Activated naive CD4-positive, alpha-beta T cell (primary cell): ENCODE measurements at places on chromosomes 2 and 18.

- DNase-seq: no peak
Measured at GRCh38 chr2:73970850-73971471, 13.7 kb upstream of the TET3 start.

DNA sequence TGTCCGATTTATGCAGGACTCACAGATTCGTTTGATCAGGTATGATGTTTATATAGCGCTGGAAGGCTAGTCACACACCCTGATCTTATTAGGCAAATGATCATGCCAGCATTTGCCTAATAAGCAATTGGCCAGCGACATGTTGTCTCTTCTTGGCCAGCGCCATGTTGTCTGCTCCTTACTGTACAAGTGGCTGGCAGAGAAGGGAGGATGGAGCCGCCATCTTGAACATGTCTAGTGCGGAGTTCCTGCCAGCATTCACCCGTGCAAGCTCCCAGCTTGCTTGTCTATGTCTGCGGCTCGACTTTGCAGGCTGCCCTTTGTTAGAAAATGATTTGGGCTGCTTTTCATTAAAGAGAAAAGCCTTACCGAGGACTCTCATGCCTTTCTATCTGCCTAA, 106.3 kb downstream of the TFCP2L1 start:
- DNase-seq: no peak

DNA sequence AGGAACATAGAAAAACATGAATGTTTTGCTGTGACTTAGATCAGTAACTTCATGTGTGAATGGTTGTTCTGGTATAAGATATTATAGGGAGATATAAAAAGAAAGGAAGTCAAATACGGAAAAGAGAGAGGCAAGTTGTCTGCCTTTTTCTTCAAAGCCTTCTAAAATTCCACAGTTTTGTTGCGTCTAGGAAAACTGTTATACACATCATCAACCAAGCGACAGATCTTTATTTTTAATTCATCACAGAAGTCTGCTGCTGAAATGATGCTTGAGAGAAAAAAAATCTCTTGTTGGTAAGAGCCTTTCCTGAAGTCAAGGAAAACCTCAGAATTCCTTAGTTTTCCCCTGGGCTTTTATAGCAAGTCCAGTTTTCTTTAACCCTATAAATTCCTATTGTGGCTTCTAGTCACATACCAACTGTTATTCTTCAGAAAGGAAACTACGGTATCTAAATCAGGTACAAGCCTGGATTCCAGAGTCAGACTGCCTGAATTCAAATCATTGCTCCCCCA, 36.3 kb upstream of the TANC1 start:
- no peak for DNase-seq

GRCh38 chr2:9973690-9974089, 22.2 kb downstream of the GRHL1 start:
- DNase-seq: no peak

GRCh38 chr18:77977331-77977730, 727.7 kb downstream of the GALR1 start:
- no peak for DNase-seq

DNA sequence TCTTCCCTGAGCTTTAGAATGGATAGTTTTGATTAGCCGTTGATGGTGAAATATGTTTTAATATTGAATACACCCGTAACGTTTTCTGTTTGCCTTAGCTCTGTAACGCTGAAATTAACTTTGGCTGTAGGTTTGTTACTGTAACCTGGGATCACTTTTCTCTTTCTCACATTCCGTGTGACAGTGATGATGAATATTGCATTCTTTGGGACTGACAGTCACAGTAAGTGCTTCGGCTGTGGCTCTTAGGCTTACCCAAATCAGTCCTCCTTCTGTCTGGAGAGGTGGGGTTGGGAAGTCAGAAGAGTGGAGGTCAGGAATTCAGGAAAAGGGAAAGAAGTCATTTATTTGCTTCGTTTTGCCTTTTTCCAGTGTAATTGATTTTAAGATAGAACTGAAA, 18.0 kb downstream of the RMC1 start:
- no peak for DNase-seq

DNA sequence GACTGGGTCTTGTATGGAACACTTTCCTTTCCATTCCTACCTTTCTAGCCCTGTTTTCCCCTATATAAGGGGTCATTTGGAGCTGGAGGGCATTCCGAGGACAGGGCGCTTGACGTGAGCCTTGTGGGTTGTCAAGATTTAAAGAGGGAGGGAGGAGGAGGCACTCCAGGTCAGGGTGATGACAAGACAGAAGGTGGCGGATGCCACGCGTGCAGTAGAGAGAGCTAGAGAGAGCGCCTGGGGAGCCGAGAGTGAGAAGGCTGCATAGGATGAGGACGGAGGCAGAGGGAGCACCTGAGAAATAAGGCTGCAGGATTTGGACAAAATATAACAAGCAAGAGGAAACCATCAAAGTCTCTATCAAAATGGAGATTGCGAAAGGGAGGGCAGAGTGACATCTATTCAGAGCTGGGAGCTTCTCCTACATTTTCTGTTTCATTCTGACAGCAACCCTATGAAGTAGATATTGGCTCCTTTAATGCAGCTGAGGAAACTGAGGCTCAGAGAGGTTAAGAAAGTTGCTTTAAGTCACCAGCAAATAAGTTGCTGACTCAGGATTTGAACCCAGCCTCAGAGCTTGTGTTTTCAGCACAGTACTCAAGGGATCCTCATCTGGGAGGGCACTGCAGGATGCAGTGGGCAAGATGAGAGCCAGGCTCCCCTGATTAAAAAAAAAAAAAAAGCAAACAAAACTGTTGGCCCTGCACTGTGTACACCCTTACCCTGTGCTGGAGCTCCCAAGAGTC, 124.2 kb downstream of the MRO start:
- no peak for DNase-seq

- no peak for DNase-seq
Measured at GRCh38 chr2:128306931-128307460, 11.7 kb downstream of the HS6ST1 start.

DNA sequence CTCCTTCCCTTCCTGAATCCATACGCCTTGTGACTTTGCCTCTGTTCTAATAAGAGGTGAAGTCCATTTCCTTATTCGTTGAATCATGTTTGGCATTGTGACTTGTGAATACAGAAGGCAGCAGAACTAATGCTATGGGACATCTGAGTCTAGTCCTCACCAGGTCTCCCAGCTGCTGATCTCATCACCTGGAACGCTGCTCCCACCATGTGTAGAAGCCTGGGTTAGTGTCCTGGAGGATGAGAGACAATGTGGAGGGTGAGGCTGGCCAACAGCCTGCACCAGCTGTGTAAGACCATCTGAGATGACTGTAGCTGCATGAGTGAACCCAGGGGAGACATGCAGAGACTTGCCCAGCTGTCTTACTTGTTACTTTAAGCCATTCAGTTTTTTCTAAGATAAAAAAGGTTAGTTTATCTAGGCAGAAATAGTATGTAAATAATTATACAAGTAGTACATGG, 3.5 kb upstream of the HAAO start:
- no peak for DNase-seq

GRCh38 chr18:77056344-77057005, 76.1 kb downstream of the MBP start:
- no peak for DNase-seq

- no peak for DNase-seq
Measured at GRCh38 chr2:87403893-87404175, 344.1 kb upstream of the PLGLB2 start.

GRCh38 chr18:36035253-36035652, 32.1 kb downstream of the RPRD1A start:
- DNase-seq: no peak

GRCh38 chr18:23519734-23520133, 16.4 kb downstream of the RMC1 start:
- DNase-seq: no peak

DNA sequence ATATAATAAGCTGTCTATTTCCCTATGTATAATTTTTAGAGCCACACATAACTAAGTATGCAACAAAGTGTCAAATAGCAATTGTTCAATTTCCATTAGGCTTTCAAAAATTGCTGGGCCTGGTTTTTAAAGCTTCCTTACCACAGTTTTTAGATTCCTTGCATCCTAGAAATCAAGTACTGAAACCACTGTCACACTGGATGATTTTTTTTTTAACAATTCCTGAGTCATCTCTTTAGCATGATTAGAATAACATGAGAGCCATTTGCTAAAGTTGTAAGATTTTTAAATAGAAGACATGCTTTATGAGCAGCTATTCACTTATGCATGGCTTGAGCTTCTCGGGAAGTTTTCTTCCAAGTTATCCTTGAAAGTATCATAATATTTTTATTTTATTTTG, 319.5 kb upstream of the NXPH2 start:
- DNase-seq: no peak

- no peak for DNase-seq
Measured at GRCh38 chr2:32377928-32378327, 21.1 kb downstream of the BIRC6 start.

DNA sequence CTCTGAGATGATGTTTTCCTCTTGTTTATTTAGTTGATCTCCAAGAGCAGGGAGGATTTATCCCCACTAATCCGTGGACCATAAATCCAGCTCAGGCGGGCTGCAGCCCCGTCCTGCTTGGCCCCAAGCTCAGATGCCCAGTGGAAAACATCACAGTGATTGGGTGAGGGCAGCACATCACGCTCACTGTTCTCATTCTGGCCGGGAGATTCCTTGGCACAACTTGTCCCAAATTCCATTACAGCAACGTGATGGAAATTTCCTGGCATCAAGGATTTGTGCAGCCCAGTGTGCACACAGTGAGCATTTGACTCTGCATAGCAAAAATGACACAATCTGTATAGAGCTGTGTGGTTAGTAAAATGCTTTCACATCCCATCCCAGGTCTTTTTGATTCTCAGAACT, 96.8 kb downstream of the VAPA start:
- DNase-seq: no peak

GRCh38 chr2:197197895-197198311, 112.7 kb downstream of the ANKRD44 start:
- no peak for DNase-seq

DNA sequence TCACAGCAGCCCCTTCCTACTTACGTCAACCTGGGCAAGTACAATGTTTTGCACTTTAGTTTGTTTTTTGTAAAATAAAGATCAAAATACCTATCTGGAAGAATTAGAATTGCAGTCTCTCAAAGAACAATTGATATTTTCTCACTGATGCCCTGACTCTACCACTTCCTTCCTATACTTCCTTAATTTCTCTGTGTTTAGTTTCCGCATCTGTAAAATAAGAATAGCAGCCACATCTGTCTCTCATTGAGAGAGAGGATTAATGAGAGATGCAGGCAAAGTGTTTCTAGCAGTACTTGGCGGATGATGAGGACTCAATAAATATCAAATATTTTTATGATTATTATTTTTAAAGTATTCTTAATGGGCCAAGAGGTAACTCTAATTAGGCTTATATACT, 122.6 kb upstream of the PIEZO2 start:
- DNase-seq: no peak

GRCh38 chr2:2898744-2899143, 478.9 kb downstream of the EIPR1 start:
- no peak for DNase-seq

DNA sequence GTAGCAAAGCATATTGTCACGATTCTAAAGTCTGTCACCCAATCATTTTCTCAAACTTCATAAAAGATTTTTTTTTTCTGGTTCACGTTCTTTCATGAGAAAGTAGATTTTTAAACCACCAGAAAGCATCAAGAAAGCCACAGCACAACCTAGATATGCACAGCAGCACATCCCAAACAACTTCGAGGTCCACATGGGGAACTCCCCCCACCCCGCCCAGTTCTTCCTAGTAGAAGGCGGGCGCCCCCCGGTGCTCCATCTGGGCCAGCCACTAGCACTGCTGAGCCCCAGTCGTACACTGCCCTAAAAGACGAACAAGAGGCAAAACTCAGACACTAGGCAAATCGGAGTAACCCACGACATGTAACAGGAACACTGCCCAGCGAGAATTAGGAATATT, 15.5 kb downstream of the HDLBP start:
- no peak for DNase-seq

- no peak for DNase-seq
Measured at GRCh38 chr2:176579608-176580007, 310.4 kb downstream of the MTX2 start.

GRCh38 chr18:9196568-9196967, 60.0 kb downstream of the ANKRD12 start:
- no peak for DNase-seq

DNA sequence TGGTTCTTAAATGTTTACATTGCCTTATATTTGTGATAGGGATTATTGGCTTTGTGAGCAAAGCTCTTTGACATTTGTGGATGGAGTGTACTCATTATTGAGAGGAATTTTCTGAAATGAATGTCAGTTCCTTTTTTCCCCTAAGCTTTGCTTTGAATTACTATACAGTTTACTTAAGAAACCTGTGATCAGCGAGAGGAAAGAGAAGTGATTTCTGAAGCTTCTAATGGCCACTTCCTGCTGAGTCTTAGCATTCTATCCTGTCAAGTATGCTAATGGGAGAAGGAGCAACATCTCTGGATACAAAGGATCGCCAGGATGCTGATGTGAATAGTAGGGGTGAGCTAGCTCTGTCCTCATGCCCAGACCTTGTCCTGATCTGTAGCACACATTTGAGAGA, 47.8 kb upstream of the MGAT5 start:
- no peak for DNase-seq

DNA sequence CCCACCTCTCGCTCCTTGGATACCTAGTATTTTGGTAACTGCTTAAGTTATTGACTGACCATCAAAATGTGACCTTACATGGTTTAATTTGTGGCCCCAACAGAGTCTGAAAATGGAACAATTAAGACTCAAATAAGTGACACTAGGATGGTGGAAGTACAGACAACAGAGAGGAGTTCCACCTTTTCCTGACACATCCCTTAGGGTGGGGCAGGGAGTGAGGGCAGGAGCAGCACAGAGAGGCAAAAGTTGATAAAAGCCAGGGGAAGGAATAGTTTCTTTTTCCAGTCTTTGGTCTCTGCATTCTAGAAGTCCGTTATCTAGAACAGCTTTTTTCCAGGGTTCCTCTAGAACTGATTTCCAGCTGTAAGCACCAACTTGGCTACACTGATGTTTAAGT, 32.2 kb downstream of the FTCDNL1 start:
- DNase-seq: no peak

DNA sequence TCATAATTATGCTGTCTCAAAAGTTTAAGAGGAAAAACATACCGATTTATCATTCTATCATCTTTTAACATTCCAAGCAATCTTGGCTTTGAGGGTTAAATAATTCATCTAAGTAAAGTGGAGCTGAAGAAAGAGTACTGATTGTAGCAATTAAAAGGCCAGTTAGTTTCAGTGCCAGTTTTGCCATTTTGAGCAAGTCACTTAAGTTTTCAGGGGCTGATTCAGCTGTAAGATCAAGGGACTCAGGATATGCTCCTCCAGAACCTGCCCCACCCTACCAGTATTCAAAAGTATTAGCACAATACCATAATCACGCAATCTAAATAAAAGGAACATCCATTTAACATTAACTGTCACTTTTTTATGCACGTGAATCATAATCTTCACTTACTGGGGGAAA, 1.9 kb downstream of the SS18 start:
- DNase-seq: no peak

GRCh38 chr2:217286833-217287232, 427.0 kb upstream of the TNP1 start:
- no peak for DNase-seq

DNA sequence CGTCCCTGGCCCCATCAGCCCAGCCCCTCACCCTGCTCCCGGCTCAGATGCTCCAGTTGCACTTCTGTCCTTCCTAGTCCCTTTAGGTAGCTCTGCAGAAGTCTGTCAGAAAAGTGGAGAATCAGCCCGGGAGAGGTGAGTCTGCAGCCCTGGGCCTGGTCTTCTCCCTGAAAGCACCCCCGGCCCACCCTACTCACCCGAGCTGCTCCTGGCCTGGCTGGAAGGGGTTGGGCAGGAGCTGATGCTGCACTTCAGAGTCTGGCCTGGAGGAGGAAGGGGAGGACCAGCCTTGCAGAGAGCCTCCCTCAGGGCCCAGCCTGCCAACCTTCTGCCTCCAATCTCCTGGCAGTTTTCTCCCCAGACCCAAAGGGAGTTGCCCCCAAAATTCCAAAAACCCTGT, 15.8 kb downstream of the KHK start:
- no peak for DNase-seq
